Lower leg skin (tissue), 4 donors: ENCODE measurements at places on chromosomes 4 and X.

GRCh38 chr4:5572114-5572513 is 136.2 kb downstream of the EVC2 start:
- no peak for DNase-seq

- no peak for DNase-seq
Measured at GRCh38 chr4:70197842-70198241, 2.3 kb downstream of the ODAM start.

GRCh38 chrX:46447384-46447783 is 97.8 kb downstream of the ZNF674 start:
- DNase-seq = no peak

DNA sequence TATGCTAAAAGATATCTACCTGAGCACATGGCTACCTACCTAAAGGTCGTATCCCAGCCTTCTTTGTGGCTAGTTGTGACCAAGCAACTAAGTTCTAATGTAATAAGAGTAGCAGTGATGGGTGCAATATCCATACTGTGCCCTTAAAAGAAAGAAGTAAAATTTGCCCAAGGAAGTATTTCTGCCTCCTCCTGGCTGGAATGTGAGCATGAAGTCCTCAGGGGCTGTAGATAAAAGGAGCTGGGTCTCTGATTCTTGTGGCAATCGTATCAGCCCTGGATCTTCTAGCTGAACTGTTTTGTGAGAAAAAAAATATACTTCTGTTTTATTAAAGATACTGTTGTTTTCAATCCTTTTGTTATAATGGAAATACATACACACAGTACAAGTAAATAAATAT is 217.4 kb downstream of the GPAT3 start:
- DNase-seq = no peak

GRCh38 chr4:151569650-151570049 is 160.7 kb downstream of the FHIP1A start:
- DNase-seq = no peak

DNA sequence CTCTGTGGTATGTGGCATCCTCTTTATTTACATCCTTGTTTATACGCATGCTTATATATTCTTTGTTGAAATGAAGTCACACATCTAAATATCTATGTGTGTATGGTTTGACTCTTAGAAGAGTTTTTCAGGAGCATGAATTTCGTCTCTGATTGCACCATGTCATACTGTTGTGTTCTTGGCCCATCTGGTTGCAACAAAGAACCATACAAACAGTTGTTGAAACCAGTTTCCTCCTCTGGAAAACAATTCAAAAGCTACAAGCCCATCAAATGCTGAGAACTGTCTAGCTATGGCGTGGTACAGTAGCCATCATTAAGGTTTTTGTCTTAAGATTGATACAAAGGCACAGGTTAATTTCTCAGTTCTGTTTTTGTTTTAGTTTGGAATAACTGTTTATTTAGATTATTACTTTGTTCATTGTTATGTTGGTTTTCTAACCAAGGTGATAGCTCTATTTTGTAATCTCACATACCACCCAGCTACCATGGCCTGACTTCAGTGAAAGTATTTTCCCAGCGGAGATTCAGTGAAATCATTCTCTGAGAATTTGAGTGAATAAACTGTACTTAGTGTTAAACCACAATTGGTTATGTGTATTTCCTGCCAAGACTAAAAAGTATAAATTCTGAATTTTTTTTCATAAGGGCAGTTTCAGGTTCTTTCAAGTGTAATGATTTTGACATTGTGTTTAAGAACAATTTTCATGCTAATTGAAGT is 91.0 kb downstream of the ARHGAP24 start:
- DNase-seq = no peak

GRCh38 chrX:154349979-154350378 is 24.5 kb downstream of the FLNA start:
- no peak for DNase-seq

GRCh38 chr4:96598465-96598864 is 758.6 kb downstream of the PDHA2 start:
- no peak for DNase-seq

GRCh38 chrX:10177004-10177396 is 20.2 kb downstream of the CLCN4 start:
- no peak for DNase-seq

DNA sequence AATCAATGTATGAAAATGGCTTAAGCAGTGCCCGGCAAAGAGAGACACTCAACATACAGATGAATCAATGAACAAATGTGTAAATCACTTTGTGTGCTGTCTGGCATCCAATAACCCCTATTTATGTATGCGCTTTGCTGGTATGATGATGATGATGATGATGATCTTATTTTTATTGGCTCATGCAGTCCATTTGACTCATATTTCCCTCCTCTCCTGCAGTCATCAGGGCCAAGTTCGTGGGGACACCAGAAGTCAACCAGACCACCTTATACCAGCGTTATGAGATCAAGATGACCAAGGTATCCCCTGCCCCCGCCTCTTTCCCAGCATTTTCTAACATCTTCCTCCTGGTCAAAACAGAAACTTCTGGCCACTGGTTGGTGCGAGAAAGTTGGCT is 2.5 kb downstream of the TIMP1 start:
- DNase-seq = no peak

DNA sequence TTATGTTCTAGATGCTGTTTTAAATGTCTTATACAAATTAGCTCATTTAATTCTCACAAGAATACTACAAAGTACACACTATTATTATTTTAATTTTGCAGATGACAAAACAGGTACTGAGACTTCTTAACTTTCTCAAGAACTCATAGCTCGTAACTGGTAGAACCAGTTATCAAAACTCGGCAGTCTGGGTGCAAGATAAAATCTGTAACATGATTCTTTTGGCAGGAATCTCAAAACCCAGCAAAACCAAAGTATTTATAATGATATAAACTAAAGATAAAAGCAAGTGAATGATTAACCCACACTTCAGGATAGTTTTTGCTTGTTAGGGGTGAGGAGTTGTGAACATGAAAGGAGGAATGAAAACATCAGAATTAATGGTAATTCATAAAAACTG is 27.6 kb downstream of the CLNK start:
- no peak for DNase-seq

DNA sequence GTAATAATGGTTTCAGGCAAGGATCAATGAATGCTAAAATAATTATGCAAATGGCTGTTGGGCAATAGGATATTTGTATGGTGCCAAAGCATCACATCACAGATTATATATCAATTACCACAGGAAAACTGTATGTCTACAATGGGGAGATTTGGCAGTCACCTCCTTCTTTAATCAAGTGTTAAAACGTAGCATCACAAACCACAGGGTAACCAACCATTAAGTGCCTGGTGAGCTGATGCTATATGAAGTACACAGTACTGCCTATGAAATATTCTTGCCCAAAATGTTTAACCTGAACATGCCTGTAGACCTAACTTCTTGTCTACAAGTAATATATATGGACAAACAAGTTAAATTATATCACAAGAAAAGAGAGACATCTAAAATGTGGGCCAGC is 25.3 kb downstream of the MECP2 start:
- DNase-seq = no peak

- DNase-seq = no peak
Measured at GRCh38 chrX:149284616-149285015, 220.5 kb downstream of the IDS start.

GRCh38 chr4:159422019-159422418 is 319.1 kb downstream of the RAPGEF2 start:
- no peak for DNase-seq

- DNase-seq = no peak
Measured at GRCh38 chr4:2179717-2180116, 62.2 kb downstream of the HAUS3 start.

GRCh38 chrX:9433596-9433995 is 31.3 kb upstream of the TBL1X start:
- DNase-seq = peak; percentile 10

DNA sequence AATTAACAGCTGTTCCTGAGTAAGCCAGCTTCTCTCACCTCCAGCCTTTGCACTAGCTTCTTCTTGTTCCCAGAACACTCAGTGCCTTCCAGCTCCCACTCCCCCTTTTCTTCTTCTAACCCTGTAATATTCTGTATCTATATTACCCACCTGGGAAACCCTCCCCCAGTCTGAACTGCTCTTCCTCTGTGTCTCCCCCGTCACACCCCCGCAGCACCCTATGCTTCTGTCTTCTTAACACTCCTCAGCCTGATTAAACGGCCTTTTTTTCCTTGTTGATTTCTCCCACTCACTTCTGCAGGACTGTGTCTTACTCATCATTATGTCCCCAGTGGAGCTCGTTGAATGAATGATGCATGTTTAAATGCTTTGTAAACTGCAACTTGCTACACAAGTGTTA is 9.0 kb upstream of the LONRF3 start:
- no peak for DNase-seq

DNA sequence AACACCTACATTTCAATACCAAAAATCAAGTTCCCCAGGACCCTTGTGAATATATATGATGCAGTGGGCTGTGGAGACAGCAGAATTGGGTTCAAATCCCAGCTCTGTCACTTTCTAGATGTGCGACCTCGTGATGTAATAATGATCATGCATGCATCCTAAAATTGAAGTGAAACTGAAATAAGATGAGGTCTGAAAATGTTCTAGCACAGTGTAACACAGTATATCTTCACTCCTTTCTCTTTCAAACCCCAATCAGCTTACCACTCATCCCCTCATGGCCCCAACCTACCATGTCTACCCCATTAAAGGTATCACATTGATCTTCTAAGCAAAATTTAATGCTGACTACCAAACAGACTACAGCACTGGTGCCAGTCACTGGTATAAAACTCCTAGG is 69.9 kb upstream of the BRS3 start:
- DNase-seq = no peak
